ENCODE measurements at places on chromosomes 4 and X.

DNA sequence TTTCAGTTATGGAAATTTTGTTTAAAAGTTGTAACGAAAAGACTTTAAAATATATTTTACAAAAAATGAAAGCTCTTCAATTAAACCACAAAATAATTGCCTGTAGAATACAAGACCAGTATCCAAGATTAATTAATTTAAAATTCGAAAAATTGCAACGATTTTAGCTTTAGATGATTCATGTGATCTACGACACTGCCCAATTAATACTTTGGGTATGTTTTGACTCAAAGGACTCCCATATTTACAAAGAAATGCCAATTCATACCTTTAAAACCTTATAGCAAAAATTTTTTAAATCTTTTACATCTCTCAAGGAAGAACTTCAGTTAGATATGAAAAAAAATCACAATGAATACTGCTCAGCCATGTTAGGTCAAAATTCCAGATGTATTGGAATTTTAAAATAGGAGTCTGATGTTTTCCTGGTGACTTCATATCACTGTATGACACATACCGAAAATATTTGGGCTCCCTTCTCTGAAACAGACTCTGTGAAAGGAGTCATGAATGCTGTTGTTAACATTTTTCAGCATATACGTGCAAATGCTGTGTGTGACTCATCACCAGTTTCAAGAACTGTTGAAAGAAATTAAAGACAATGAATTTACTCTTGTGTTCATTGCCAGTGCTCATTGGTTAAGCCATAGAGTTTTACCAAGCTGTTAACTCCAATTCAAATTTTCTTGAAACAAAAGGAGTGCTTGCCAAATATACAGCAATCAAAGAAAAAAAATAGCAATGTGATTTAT lies 13.8 kb upstream of the SMS start:
- no peak for DNase-seq

DNA sequence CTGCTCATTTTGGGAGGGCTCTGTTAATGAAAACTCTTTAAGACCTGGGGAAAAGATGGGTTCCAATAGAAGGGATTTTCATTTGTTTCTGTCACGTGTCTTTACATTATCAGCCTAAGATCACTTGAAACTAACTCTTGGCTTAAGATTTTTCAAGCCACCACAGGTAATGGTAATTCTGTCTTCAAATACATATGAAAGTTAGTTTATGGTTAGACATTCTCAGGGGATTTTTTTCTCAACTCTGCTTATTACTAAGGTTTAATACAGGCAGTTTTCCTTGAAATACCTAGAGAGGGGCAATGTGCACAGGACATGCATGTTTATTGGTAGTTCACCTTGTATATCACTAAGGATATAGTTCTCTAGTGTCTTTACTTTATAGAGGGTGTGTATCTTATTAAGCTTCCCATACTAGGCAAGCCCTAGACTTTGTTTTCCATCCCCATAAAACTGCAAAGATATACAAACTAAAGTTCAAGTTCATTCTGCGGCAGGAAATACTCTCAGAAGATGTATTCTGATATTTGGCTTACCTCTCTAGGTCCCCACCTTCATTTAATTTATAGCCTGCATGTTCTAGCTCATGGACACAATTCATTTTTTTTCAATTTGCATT lies 38.2 kb upstream of the MYOZ2 start:
- no peak for DNase-seq

GRCh38 chr4:161486461-161486860 lies 677.3 kb downstream of the FSTL5 start:
- DNase-seq = no peak

GRCh38 chr4:105197777-105198176 lies 51.1 kb downstream of the TET2 start:
- no peak for DNase-seq

DNA sequence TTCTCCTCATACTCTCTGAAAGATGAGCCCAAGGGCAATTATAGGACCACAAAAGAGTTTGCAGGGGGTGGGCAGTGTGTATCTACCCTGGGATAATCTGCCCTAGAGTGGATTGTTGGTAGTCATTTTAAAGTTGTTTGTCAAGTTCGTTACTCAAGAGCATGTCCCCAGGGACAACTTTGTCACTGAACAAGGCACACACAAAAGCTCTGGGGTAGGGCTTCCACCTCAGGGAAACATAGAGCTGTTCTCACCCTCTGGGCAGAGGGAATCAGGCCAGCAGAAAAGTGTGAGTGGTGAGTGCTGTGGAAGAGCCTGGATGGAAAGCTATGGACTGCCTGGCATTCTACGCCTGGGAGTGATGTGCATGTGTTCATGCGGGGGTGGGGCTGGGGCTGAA lies 23.3 kb upstream of the LEF1 start:
- DNase-seq = no peak

GRCh38 chrX:151370906-151371305 lies 26.1 kb upstream of the VMA21 start:
- DNase-seq = no peak

GRCh38 chrX:32896088-32896487 lies 315.3 kb downstream of the DMD start:
- DNase-seq = no peak

DNA sequence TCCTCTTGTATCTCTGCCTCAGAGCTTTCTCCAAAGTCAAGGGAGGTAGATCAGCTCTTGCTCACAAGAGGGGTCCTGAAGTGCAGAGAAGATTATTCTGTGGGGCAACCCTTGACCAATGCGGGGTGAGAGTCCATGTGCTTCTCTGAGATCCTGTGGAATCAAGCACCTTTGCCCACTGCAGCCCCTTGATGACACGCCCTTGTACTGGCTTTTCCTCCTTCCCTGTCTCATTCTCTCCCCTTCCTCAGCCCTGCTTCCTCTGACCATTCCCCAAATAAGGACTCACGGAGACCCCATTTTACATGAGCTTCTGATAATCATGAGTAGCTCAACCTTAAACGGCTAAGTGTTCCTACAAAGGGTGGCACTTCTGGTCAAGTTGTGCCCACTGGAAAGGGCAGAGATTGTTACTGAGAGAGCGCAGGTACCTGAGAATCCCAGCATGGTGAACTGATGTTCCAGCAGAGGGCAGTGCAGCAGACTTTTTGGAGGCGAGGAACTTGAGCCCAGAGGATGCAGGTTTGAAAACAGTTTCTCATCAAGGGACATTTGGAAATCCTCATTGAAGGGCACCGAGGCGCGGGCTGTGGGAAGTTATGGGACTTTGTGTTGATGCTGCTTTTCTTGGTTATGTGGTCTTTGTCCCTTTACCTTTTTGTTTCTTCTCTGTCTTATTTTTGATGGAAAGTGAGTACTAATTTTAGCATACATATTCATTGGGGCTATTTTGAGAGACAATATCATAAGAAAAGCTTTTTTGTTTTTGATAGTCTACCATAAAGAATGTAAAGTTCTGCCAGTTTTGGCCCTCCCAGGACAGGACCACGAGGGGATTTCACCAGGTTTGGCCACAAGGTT lies 201.3 kb downstream of the RBM46 start:
- no peak for DNase-seq

DNA sequence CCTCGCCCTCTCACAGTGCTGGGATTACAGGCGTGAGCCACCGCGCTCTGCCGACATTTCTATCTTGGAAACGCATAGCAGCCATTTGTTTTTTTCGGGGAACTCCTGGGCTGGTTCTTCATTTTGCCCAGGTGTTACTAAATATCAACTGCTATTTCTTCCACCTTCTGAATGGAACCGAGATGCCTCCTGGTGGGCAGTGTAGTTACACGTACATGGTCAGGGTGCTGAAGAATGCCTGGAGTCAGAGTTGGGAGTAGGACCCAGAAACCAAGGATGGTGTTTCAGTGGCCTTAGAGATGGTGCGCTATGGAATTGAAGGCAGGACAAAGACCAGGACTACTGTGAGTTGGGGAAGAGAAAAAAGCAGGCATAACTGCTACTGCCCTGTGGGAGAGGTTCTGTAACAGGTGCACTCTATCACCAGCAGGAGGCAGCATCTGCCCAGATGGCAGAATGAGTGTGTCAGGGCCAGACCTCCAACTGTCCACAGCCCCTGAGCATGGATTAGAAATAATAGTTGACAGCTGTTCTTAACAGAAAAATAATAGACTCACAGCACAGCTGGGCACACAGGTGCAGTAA lies 81.7 kb downstream of the ZC4H2 start:
- DNase-seq = no peak

GRCh38 chr4:71293705-71294104 lies 45.1 kb upstream of the SLC4A4 start:
- no peak for DNase-seq

- no peak for DNase-seq
Measured at GRCh38 chr4:24700118-24700517, 95.3 kb upstream of the SOD3 start.

DNA sequence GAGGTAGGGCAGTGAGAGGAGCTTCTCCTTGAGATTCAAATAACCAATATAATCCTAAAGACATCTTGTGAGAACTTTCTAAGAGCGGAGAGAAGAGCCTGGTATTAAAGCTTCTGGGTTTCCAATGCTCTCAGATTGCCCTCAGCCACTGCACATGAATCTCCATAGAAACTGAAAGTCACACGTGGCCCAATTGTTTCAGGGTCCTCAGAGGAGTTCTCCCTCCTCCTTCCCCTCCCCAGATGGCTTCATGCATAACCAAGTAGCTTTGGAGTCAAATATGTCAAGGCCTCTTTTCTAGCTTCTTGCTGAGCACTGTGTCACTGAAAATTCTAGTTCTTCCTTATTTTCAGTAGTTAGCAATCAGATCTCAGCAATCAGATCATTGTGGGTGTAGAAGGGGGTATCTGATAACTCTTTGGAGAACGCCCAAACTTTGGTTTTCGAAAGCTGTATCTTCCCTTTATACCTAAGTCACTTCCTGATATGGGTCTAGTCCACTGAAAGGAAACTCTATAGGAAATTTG lies 2.2 kb downstream of the BTK start:
- no peak for DNase-seq

- no peak for DNase-seq
Measured at GRCh38 chr4:37082912-37083311, 161.6 kb upstream of the NWD2 start.

DNA sequence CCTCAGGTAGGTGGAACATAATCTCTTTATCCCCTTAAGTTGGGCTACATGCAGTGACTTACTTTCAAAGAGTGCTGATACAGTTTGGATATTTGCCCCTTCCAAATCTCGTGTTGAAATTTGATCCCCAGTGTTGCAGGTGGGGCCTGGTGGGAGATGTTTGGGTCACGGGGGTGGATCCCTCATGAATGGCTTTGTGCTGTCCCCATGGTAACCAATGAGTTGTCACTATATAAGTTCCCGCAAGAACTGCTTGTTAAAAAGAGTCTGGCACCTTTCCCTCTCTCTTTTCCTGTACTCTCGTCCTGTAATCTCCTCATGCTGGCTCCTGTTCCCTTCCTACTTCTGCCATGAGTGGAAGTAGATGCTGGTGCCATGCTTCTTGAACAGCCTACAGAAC lies 71.3 kb downstream of the GLRA3 start:
- no peak for DNase-seq

- no peak for DNase-seq
Measured at GRCh38 chrX:30904186-30904585, 15.1 kb upstream of the TAB3 start.
